ENCODE measurements at places on chromosomes 1 and 21. TPM values are rescaled to one million over a fixed set of nuclear protein-coding genes. Genes with fewer than 3 reads are reported as not detected.

GRCh38 chr1:61007534-61008364 lies 74.6 kb upstream of the NFIA start:
- no peak for DNase-seq

- DNase-seq, result no peak
These were observed 72.9 kb upstream of the CTTNBP2NL start for GRCh38 chr1:112322983-112323678.

DNA sequence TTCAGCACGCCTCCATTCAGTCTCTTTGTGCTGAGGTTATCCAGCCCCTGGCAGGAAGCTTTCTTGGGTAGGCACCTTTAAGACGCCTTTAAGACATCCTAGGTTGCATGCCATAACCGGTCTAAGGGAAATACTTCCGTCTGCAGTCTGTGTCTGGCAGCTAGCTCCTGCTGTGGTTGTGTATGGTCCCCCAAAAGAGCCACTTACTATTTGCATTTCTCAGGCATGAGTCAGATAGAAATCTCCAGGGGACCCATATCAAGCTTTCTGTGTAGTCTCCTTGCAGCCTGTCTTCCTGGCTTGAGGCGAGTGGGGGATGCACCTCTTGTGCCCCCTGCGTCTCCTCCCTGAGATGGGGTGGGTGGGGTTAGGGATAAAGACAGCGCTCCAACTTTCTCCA lies 10.0 kb upstream of the RYR2 start:
- no peak for DNase-seq

- DNase-seq, result no peak
These were observed 21.0 kb upstream of the PADI2 start for GRCh38 chr1:17140279-17140678.

- DNase-seq, result no peak
These were observed 282.7 kb downstream of the BACH1 start for GRCh38 chr21:29581393-29581792.

- no peak for DNase-seq
These were observed 122.3 kb downstream of the SYF2 start for GRCh38 chr1:25110036-25110435.

DNA sequence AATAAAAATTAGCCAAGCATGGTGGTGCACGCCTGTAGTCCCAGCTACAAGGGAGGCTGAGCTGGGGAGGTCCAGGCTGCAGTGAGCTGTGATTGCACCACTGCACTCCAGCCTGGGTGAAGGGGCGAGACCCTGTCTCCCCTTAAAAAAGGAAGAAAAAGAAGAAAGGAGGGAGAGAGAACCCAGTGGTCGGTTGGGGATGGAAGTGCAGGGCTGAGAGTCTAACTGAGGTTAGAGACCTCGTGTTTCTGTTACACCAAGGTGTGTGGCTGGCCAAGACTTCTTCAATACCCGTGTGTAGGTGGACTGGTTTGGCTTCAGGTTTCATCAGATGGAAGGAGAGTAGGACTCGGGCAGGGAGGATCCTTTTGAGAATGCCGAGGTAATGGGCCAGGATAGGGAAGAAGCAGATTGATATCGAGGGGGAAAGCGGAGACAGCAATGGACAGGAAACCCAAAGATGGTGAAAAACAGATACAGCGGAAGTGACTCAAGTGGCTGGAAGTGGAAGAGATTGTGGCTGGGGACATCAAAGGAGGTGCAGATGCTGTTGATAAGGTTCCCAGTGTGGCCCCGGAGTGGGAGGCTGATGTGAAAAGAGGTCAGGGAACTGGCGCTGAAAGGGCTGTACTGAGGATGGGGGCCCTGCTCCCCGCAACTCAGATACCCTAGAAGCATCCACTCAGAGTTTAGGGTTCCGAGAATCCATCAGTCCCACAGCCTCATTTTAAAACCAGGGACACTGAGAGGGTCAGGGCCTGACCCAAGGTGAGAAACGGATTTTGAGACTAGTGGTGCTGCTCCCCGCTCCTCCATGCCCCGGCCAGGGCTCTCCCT lies 681 bp upstream of the UBXN10 start:
- DNase-seq, result no peak

- no peak for DNase-seq
These were observed 3.6 kb downstream of the ACKR1 start for GRCh38 chr1:159208175-159208825.

Gene NR0B2
- total RNA-seq, result 7.2 TPM

Gene SETD4
- 26.4 TPM for total RNA-seq

Gene SERINC2
- 118 TPM for total RNA-seq
